ENCODE measurements at places on chromosomes 5 and 9.
A peak's percentile ranks its signal among the peaks of the same experiment; 100 is the strongest.

DNA sequence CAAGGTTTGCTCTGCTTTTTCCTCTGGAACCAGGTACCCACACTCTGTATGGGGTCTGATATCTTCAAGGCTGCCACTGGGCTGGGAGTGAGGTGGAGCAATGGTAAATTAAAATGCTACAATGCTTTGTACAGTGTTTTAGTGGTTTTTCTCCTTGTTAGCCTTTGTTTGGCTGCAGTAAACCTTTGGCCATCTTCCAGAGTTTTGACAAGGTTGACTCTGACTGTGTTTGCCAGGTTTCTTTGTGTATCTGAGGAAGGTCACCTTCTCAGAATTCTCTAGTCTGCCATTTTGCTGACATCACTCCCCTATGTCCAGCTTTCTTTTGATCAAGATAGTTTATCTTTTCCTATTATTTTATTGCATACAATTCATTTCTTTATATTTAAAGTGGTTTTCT is 11.2 kb downstream of the SPATA31D1 start:
- DNase-seq = no peak

DNA sequence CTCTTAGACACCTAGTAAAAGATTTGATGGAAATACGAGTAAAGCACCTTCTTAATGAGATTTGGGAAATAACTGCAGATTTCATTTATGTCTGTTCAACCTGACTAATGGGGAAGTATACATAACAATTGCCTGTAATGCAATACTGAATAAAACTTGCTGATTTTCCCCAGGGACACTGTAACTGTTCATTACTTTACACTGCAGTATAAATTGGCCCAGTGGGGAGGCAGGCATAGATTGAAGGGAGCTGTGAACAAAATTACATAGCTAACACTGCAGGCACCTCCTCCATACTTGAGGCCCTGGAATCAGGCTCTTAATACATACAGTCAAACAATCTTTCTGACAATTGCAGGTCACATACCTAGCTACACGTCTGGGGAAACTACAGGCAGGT is 216.2 kb downstream of the PTPRD start:
- no peak for DNase-seq

DNA sequence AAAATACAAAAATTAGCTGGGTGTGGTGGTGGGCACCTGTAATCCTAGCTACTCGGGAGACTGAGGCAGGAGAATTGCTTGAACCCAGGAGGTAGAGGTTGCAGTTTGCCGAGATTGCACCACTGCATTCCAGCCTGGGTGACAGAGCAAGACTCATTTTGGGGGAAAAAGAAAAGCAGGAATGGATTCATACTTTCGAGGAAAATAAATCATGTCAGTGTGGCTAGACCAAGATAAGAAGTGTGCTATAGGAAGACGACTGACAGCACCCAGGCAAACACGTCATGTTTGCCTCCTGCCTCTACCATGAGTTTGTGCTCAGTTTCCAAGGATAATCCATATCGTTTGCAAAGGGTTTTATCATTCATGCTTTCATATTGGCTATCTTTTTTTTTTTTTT is 19.3 kb upstream of the ATOSB start:
- no peak for DNase-seq

GRCh38 chr5:76175051-76175666 is 92.0 kb downstream of the SV2C start:
- DNase-seq = peak; percentile 29

DNA sequence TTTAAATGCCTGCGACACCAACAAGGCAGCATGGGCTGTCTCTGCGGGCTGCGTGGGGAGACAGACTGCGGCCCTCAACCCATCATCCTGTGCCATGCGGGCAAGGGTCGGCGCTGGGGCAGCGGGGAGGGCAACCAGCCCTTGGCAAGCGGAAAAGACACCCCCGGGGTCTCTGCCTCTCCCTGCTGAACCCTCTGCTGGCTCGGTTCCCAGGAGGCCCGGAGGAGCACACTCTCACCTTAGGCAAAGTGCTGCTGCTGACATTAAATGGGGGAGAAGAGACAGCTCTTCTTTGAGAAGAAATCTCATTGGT is 129.6 kb upstream of the PPP1R26 start:
- no peak for DNase-seq

DNA sequence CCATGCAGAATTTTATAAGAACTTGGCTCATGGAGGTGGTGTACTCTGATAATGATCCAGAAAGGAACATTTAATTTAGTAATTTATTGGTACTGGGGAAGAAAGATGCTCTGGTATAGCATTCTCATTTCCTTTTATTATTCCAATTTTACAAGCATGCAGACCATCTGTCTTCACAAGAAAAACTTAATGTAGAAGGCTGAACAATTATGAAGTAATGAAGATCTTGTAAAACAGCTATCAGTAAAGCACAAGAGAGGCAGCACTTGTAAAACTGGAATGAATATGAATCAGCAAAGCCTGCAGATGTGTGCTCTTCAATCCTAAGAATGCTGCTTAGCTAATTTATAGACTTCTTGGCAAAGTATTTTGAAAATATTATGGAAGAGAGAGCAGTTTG is 300.0 kb downstream of the YTHDC2 start:
- no peak for DNase-seq

DNA sequence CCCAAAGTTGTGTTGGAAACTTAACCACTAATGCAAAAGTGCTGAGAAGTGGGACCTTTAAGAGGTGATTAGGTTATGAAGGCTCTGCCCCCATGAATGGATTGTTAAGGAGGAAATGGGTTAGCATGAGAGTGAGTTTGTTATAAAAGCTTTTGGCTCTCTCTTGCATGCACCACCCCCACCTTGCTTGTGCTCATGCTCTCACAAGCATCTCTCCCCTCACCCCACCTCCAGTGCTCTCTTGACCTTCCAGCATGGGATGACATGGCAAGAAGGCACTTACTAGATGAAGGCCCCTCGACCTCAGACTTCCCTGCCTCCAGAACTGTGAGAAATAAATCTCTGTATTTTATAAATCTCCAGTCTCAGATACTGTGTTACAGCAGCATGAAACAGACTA is 52.8 kb downstream of the RICTOR start:
- DNase-seq = no peak

- no peak for DNase-seq
Measured at GRCh38 chr9:128011071-128011817, 30.5 kb upstream of the EEIG1 start.

DNA sequence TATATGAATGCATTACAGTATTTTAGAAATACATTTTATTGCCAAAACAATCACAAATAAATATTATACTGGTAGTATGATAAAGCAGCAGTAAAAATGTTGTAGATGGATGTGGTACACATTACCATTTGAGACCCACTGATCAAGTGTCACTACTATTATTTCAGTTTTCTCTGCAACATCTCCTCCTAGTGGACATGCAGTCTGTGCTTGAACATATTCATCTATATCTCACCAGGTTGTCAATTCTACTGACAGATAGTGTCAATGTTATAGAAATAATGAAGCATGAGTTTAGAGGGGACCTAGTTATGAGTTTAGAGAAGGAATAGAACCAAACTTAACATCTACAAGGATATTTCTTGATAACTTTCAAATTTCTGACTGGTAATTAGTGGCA is 39.2 kb upstream of the ELOVL7 start:
- DNase-seq = no peak

- no peak for DNase-seq
Measured at GRCh38 chr5:127909821-127910220, 173.7 kb upstream of the SLC12A2 start.

- no peak for DNase-seq
Measured at GRCh38 chr5:153784277-153784676, 254.4 kb downstream of the FAM114A2 start.

- no peak for DNase-seq
Measured at GRCh38 chr5:135448071-135448739, 1.1 kb upstream of the DCANP1 start.

DNA sequence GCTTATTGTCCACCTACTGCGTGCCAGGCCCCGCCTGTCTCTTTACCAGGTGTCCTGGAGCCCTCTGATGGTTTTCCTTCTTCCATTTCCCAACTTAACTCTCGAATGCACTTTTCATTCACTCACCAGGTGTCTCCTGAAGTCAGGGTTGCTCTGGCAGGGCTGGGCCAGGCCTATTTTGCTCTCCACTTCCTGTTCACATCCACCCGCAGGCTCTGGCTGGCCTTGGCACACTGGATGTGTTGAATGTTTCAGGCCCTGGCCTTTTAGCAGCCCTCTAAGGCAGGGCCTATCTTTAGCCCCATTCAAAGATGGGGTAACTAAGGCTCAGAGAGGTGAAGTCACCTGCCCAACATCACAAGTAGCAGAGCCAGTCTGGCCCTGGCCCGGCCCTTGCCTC is 16.4 kb downstream of the LRRC8A start:
- DNase-seq = no peak

- DNase-seq = no peak
Measured at GRCh38 chr9:114400219-114400618, 12.4 kb upstream of the AKNA start.

DNA sequence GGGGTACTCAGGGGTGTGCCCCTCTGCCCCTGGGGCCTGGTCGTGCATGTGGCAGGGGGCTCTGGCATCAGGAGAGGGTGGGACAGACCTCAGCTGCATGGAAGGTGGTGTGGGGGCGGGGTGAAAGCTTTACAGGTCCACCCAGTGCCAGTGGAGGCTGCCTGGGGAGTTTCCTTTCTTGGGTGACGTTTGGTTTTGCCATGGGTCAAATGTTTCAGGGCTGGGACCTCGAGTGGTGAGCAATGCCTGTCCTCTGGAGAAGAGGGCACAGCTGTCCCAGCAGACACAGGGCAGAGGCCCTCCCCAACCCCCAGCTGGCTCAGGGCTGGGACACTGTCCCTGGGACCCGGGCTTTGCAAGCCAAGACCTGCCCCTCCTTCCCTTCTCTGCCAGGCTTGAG is 3.6 kb downstream of the RXRA start:
- DNase-seq = no peak

GRCh38 chr5:107937651-107938355 is 267.1 kb upstream of the EFNA5 start:
- DNase-seq = no peak

GRCh38 chr9:95048225-95049087 is 269.1 kb downstream of the FANCC start:
- DNase-seq = peak; percentile 18

- no peak for DNase-seq
Measured at GRCh38 chr5:64887910-64888309, 119.2 kb downstream of the CWC27 start.

Measured in activated gamma-delta T cell treated with anti-CD3 and anti-CD28 coated beads, Interleukin-2, amount 50 U/mL, for 16 hours (primary cell).